GM23338 (cell line): ENCODE measurements at places on chromosomes 3 and 15. TPM values are rescaled to one million over a fixed set of nuclear protein-coding genes. Genes with fewer than 3 reads are reported as not detected.
A peak's percentile ranks its signal among the peaks of the same experiment; 100 is the strongest.

NR2E3 gene
- total RNA-seq = 0.62 and 1.3 TPM in 2 replicates

SEC22C gene
- 48.3 and 52.3 TPM in 2 replicates for total RNA-seq

LRTM1 gene
- not detected in 2 replicates for total RNA-seq

ADAM10 gene
- 114 and 135 TPM in 2 replicates for total RNA-seq

DLL4 gene
- 0.31 and 0.62 TPM in 2 replicates for total RNA-seq

PRR20G gene
- not detected in 2 replicates for total RNA-seq

DNA sequence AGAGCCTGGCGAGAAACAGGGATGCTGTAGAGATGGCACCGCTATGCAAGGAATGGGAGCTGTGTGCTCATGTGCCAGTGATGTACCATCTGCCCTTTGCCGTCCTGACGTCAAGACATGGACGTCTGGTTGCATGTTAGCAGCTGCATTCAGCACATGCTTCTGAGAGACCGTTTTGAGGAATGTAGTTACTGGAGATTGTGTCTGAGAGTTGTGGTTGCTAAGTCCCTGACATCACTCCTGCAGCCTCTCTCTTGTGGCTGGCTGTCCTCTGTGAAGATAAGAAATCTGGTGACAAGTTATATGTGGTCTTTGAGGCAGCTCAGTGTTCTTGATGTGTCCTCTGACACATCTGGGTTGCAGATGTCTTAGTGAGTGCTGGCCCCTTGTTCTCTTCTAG, 165.1 kb downstream of the APBA2 start:
- no peak overlapping the region for H3K4me3 ChIP-seq
- H3K27me3 ChIP-seq = no peaks in the 10 kb centered on the region

GRCh38 chr15:87680208-87680607, 576.3 kb downstream of the NTRK3 start:
- no peaks in the 10 kb centered on the region; the same call in 1 of the 2 replicates for H3K36me3 ChIP-seq
- H3K27ac ChIP-seq = no peak overlapping the region
- H3K4me1 ChIP-seq = no peaks in the 10 kb centered on the region
- no peaks in the 10 kb centered on the region for H3K27me3 ChIP-seq

- no peaks in the 10 kb centered on the region for H3K27me3 ChIP-seq
- peak; percentile 76 for DNase-seq
- peaks cover 49% of the 10 kb centered on the region for H3K4me1 ChIP-seq
- no peak overlapping the region for H3K4me3 ChIP-seq
- H3K27ac ChIP-seq = no peak overlapping the region
Measured at GRCh38 chr3:23761440-23761896, 44.3 kb upstream of the UBE2E1 start.

DNA sequence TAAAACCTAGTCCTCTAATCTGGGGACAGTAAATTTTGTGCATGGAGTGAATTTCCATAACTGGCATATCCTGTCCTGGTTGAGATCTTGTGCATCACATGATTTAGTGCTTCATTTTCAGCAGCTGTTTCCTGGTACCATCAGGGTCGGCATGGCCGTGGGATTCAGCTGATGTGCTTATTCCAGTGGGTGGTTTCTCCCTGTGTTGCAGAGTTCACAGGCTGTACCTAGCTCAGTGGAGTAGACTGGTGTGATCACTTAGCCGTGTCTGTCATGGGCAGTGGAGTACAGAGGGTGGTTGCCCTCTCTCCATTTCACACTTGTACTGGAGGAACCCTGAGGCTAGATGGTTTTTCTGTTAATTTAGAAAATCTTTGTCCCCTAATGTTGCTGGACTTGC, 228.5 kb downstream of the PTPRG start:
- no peak overlapping the region for H3K4me3 ChIP-seq
- no peak overlapping the region for H3K27ac ChIP-seq
- DNase-seq = no peak
- H3K4me1 ChIP-seq = peaks cover 24% of the 10 kb centered on the region

- no peak overlapping the region for H3K27ac ChIP-seq
- H3K27me3 ChIP-seq = no peaks in the 10 kb centered on the region
- H3K4me3 ChIP-seq = no peak overlapping the region
- H3K36me3 ChIP-seq = no peaks in the 10 kb centered on the region
Measured at GRCh38 chr3:172939651-172940293, 189.2 kb downstream of the ECT2 start.

DNA sequence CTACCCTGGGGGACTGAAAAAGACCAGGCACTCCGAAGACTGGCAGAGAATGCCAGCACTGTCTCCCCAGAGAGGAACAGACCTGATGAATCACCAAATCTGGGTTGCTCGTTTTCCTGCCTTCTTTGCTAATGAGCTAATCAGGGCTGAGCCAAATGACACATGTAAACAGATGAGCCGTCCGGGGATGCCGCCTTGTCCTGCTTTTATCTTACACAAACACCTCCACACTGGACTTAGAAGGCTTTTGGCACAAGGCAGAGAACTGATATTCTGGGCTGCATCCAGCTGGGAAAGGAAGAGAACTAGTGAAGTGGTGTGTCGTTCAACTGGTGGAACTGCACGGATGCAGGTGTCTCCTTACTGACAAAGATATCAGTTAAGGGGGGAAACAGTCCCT, 88.1 kb downstream of the MECOM start:
- H3K27me3 ChIP-seq = no peaks in the 10 kb centered on the region
- no peak overlapping the region for H3K4me3 ChIP-seq
- H3K4me1 ChIP-seq = peaks cover 19% of the 10 kb centered on the region

DNA sequence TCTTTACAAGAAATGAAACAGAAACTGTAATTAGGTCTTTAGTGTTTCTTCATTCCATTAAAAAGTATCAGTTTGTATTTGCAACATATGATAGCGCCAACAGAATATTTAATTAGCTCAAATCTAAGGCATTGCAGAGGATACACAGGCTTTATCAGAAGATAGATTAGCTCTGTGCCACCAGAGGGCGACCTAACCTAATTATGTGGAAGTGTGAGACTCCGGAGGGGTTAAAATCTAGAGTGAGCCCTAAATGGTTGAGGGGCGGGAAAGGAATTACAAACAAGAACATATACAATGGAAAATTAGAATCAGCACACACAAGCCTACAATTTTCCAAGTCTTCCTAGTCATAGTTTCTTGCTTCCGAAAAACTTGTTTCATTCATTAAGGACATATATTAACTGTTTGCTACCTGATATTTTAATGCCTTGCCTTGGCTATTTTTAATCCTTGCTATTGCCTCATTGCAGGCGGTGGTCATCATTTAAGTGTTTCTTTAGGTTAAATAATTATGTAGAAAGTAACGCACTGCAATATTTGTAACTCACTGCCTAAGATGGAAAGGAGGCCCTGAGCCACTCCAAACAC, 18.0 kb upstream of the RYR3 start:
- H3K27me3 ChIP-seq = no peaks in the 10 kb centered on the region
- peak; percentile 90 for DNase-seq
- no peak overlapping the region for H3K4me3 ChIP-seq
- H3K36me3 ChIP-seq = no peaks in the 10 kb centered on the region
- H3K27ac ChIP-seq = no peak overlapping the region

DNA sequence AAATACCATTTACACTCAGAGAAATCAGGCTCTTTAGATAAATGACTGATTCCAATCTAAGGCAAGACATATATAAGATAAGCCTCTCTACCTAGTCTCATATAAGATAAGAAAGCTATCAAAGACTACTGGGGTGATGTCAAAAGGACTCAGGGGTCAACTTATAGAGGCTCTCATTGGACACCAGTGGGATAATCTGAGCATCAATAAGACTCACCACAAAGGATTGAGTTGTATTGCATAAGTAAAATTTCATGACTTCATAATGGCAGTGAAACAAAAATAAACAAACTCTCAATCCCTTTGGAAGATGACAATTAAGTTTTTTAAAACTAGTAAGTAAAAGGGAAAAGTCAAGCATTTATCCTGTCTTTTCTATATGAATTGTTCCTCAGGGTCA, 317.8 kb downstream of the SHQ1 start:
- no peak overlapping the region for H3K4me3 ChIP-seq
- no peaks in the 10 kb centered on the region for H3K4me1 ChIP-seq
- no peak for DNase-seq
- H3K36me3 ChIP-seq = no peaks in the 10 kb centered on the region
- H3K27ac ChIP-seq = no peak overlapping the region

DNA sequence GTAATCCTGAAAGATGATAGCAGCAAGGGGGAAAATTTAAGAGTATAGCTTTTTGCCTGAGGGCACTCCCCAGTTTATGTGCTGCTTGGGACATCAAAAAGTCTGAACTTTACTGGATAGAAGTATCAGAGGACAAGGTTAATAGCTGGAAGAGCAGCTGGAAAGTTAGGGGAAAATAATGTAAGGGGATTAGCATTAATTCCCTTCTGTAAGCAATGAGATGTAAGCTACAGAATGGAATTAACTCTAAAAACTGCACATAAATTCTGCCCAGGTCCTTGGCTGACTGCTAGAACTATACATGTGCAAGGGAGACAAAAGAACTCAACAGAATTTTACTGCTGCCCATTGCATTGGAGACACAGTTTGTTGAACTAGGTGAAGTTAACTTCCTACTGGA, 55.6 kb downstream of the ATP11B start:
- H3K4me1 ChIP-seq = no peaks in the 10 kb centered on the region
- no peak for DNase-seq
- no peaks in the 10 kb centered on the region for H3K36me3 ChIP-seq
- H3K4me3 ChIP-seq = no peak overlapping the region
- no peaks in the 10 kb centered on the region for H3K27me3 ChIP-seq

GRCh38 chr3:159669766-159670165, 318.9 kb upstream of the IL12A start:
- no peaks in the 10 kb centered on the region for H3K36me3 ChIP-seq
- H3K27ac ChIP-seq = no peak overlapping the region

DNA sequence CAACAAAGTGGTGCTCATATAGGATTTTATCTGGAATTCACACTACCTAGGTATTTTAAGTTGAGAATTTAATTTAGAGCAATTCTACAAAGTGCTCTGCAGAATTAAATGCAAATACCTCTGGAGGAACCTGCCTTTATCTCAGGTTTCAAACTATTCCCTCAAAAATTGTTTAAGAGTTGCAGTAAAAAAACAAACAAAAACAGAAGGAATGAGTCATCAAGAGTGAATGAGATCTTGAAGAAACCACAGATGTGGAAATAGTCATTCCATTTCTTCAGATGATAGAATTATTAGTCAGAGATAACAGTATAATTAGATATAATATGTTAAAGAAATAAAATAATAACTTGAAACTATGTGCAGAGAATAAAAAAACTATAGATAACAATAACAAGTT, 80.8 kb upstream of the SCN5A start:
- H3K27ac ChIP-seq = no peak overlapping the region
- no peak for DNase-seq
- no peaks in the 10 kb centered on the region for H3K4me1 ChIP-seq
- no peaks in the 10 kb centered on the region for H3K27me3 ChIP-seq
